ENCODE measurements at places on chromosomes 6 and 20.

DNA sequence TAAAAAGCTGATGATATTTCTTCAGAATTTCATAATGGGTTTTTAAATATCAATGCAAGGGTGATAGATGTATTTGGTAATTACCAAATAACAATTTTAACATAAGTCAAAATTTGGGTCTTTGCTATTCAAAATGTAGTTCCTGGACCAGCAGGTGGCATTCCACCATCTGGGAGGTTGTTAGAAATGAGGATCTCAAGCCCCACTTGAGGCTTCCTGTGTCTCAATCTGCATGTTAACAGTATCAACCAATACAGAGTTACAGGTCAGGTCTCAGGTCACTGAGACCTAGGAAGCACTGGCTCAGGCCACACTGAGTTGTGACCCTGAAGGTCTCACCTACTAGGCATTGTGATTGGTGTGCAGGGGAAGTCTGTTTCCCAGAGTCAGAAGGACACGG lies 57.2 kb upstream of the MTRF1L start:
- DNase-seq, result no peak

DNA sequence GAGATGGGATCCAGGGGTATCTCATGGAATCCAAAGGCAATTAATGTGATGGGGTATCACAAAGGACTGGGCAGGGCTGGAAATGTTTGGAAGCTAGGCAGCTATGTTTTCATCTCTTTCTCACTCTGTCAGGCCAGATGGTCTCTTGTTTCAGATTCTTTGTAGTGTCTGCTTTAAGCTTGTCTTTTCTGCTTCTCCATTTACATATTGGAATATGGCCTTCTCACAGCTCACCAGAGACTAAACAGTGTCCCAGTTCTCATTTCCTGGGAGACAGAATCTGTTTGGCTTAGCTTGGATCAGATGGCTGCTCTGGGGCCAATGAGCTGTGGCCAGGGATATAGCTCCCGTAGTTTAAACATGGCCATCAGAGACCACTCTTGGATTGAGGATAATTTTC lies 78.9 kb downstream of the SLC35F1 start:
- DNase-seq, result no peak

GRCh38 chr6:75308250-75308988 lies 23.8 kb upstream of the TMEM30A start:
- DNase-seq, result no peak

- DNase-seq, result no peak
Observed at GRCh38 chr6:169527306-169527705, 174.5 kb downstream of the WDR27 start.

GRCh38 chr6:87656857-87657256 lies 45.2 kb downstream of the AKIRIN2 start:
- no peak for DNase-seq

DNA sequence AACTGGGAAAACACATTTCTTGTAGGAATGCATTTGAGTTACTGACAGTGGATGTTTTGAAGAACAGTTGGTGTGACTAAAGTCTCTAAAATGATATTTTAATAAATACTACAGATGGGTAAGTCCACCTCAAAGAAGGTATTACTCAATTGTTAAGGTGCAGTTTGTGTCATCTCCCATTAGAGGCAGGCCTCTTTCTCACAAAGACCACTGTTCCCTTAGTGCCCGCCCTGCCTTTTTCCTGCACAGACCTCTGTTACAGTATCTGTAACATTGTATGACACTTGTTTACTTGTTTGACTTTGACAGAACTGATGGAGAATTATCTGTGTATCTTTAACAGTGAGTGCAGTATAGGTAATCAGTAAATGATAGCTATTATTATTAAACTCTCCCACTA lies 5.2 kb upstream of the CRIP3 start:
- DNase-seq, result no peak

GRCh38 chr6:145042559-145042958 lies 692.8 kb downstream of the EPM2A start:
- no peak for DNase-seq

- peak; percentile 91 for DNase-seq
Observed at GRCh38 chr6:158411998-158412397, 99.7 kb downstream of the TULP4 start.

GRCh38 chr6:83605517-83605916 lies 93.2 kb downstream of the PRSS35 start:
- no peak for DNase-seq

DNA sequence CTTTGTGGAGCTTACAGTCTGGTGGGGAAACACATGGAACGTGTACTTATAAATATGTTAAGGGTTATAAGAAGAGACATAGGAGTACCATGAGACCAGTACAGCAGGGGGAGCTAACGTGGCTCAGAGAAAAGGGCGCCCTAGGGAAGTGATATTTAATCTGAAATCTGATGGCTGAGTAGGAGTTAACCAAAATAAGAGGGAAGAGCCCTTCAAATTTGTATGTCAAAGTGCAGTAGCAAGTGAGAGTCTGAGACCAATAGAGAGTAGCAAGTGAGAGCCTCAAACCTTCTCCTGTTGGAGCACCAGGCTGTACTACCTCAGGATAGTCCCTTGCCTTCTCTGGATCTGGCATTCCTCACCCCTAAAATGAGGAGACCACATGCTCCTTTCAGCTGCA lies 6.1 kb upstream of the PKIG start:
- peak; percentile 65 for DNase-seq

DNA sequence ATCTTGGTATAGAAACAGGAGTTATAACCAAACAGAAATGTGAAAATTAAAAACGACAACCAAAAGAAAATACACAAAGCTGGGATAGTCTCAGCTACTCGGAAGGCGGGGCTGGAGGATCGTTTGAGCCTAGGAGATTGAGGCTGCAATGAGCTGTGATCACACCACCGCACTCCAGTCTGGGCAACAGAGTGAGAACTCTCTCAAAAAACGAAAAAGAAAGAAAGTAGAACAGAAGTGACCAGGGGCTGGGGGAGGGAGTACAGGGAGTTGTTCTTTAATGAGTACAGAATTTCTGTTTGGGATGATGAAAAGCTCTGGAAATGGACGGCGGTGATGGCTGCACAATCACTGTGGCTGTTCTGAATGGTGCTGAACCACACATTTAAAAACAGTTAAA lies 5.9 kb downstream of the GMEB2 start:
- no peak for DNase-seq

GRCh38 chr20:50260479-50261221 lies 70.0 kb downstream of the CEBPB start:
- no peak for DNase-seq

- no peak for DNase-seq
Observed at GRCh38 chr6:41653691-41654090, 15.4 kb downstream of the MDFI start.

DNA sequence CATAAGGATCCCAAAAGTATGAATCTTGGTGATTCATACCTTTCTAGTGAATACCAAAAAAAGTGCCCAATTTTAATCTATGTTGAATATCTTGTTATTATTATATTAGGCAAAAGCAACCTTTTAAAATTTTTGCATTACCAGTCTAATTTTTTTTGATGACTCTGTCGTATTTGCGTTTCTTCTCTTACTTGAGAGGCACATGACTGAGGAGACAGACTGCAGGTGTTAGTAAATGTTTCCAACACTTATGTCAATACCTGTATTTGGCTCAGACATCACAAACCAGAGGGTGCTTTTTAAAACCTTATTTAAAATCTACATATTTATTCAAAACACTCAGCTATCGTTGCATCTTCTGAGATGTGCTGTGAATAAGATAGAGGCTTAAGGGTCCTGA lies 27.1 kb downstream of the ID4 start:
- DNase-seq, result no peak

DNA sequence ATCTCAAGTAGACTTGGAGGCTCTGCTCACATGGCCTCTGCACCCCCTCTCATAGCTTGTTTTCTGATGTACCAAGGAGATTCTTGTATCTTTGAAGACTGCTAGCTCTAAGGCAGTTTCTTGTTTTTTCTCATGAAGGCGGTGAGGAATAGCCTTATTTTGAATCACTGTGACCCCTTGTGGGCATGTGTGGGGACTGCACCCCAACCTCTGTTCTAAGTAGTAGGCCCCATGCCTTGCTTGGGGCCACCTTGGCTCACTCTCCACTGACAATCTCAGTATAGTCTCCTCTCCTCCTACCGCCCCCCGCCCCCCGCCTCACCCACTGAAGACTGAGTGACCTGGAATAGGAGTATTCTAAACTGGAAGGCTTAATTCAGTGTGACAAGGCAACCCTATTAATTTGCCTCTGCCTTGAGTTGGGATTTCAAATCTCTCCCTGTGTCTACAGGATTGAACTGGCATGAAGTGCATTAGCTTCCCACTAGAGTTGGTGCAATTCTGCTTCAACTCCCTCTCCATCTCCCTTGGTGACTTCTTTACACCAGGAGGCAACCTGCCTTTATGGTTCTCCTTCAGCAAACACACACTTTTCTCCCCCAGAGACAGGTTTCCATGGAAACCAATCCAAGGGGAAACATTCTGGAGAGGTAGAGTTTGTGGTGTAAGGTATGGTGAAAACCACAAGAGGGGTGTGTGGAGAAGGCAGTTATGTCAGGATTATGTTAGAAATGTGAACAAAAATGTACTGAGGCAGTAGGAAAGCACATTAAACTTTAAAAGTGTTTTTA lies 75.4 kb upstream of the ECI2 start:
- peak; percentile 80 for DNase-seq

GRCh38 chr6:144013486-144013909 lies 5.4 kb upstream of the PLAGL1 start:
- peak; percentile 90 for DNase-seq

DNA sequence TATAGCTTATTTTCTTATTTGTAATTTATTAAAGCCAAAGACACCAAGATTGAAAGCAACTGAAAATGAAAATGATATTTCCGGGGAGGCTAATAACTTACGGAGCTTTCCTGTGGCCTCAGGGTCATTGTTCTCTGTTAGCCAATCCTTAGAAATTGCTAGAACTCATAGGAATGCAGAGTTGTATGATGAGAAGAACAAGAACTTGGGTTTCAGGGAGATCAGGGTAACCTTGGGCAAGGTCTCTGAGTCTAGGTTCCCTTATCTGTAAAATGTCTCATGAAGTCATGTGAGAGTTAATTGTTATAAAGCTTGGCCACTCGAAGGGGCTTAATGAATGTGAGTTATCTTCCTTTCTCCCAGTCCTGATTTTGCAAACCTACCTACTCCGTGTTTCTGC lies 20.1 kb upstream of the SERINC3 start:
- no peak for DNase-seq

DNA sequence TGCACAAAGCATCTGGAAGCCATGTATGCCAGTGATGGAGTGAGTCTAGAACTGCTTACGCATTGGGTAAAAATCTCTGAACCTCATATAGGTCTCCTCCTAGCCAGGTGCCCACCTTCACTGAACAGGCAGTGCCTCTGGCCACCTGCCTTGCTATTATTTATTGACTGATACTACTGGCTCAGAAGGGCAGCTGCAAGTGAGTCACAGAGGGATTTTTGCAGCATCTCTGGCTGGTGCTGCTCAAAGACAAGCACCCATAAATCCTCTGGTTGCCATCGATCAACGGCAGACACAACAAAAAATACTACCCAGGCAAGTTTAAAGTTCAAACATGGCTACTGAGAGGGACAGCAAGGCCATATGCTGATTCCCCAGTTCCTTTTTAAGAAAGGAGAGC lies 279.4 kb downstream of the UBE3D start:
- DNase-seq, result no peak

- no peak for DNase-seq
Observed at GRCh38 chr6:135285165-135285564, 104.1 kb downstream of the MYB start.

DNA sequence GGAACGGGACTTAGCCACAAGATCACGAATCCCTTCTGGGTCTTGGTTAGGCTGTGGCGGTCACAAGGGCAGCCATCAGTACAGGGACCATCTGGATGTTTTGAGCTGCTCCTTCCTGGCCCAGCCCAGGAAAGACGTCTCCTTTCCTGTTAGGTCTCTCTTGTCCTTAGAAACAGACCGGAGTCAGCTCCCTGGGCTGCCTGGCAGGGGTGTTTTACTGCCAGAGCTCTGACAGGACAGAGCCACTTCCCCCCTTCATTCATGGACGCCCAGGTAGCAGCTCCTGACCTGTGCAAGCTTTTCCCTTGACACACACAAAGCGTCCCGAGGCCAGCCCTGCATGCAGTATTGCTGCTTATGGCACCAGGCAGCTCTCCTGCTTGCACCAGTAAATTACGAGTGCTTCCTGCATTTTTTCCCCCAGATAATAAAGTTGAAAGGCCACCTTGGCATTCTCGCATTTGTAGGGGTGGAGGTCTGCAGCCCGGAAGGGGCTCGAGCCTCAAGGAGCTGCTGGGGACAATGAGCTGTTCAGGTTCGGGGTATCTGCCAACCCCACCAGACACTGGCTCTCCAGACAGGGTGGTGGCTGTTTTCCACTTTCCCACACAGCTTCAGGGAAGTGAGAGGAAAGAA lies 87.4 kb downstream of the NOL4L start:
- DNase-seq, result no peak

GRCh38 chr6:73144516-73144915 lies 80.8 kb downstream of the KHDC1L start:
- no peak for DNase-seq

GRCh38 chr6:114240796-114241195 lies 102.0 kb downstream of the HS3ST5 start:
- DNase-seq, result peak; percentile 47

- no peak for DNase-seq
Observed at GRCh38 chr6:167146977-167147376, 10.8 kb downstream of the GPR31 start.

GRCh38 chr6:44452725-44453124 lies 65.2 kb downstream of the CDC5L start:
- DNase-seq, result peak; percentile 88

DNA sequence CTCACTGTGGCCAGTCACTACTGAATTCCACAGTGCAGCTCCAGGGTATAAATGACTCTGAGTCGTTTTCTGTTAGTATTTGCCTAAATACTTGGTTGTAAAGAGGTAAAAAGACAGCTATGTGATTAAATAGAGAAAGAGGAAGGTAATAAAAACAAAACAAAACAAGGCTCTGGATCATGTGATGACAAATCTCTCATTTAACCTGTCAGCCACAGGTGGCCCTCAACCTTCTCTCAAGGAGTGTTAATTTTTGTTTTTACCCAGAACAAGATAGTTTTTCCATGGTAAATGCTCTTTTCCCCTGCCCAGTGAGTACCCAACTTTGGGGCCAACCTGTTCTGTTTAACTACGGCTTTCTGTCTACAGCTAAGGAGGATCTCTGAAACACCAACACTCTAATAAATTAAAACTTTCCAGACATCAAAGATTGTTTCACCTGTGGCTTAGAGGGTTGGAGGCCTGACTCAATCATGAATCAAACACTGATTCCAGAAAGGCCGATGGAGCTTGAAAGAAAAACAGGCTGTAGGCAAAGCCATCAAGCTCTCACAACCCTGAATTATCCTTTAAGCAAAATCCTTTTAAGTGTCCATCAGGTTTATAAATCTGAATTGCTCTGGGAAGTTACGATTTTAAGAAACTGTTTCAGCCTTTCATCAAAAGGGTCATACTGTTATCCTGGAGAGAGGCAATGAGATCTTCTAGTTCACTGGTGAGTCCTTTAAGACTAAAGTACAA lies 81.5 kb upstream of the BCLAF1 start:
- DNase-seq, result no peak

- DNase-seq, result no peak
Observed at GRCh38 chr20:59314997-59315396, 14.6 kb downstream of the EDN3 start.

All from PC-3 (cell line).